ENCODE measurements at places on chromosomes 2 and 18.

DNA sequence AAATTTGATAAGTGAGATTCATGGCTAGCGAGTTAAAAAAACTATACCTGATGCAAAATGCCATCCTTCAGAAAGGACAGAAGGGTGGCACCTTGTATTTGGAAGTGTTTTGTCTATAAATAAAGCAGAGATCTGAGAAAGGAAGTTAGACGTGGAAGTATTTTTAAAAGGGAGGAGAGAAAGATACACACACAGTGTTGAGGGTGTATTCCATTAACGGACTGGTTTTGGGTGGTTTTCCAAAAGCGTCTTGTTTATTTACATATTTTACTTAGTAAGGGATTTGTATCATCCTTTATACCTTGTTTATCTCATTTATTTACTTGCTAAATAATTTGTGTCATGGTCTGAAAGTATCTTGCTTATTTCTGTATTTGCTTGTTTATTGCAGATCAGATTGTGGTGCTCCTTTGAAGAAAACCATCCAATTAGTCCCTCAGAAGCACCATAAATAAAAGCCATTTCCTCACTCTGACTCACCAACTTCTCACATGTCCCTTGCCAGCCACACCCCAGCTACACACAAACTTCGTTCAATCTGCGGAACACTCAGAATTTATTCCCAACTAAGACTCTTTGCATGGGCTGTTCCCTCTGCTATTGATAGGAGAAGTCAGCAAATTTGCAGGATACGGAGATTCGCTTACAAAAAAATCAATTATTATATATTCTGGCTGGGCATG lies 90.8 kb downstream of the FAM124B start:
- DNase-seq: no peak

GRCh38 chr18:74476140-74476539 lies 19.0 kb upstream of the DIPK1C start:
- peak; percentile 61 for DNase-seq

DNA sequence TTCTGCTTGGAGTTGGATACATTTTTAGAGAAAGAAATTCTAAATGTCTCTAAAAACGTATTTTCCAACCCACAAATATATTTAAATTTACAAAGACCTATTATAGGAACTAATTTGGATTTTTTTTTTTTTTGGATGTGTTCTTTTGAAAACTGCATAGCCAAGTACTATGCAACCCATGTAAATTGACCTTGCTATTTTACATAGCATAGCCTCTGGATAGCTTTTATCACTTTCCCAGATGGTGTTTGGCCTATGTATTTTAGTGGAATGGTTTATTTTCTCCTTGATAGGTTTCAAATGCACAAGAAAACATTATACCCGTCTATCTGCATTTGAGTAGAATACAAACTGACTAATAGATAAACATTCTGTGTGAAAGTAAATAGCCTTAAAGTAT lies 130.0 kb downstream of the FIGN start:
- no peak for DNase-seq

GRCh38 chr18:25743646-25744151 lies 346.7 kb downstream of the SS18 start:
- peak; percentile 84 for DNase-seq

DNA sequence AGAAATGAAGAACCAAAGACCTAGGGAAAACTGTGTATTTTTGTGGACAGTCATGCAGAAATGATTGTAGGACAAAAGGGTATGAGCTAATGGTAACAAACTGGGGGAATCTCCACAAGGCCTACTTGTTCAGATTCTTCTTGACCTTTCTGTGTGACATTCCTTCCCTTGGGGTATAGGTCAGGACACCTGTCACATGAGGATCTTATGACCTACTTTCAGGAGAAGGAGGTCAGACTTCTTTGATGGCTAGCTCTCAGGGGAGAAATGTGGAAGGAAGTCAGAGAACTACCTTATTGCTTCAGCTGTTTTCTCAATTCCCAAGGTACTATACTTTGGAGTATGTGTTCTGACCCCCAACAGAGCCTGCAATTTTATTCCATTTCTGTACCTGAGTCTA lies 40.7 kb upstream of the TANK start:
- DNase-seq: no peak

DNA sequence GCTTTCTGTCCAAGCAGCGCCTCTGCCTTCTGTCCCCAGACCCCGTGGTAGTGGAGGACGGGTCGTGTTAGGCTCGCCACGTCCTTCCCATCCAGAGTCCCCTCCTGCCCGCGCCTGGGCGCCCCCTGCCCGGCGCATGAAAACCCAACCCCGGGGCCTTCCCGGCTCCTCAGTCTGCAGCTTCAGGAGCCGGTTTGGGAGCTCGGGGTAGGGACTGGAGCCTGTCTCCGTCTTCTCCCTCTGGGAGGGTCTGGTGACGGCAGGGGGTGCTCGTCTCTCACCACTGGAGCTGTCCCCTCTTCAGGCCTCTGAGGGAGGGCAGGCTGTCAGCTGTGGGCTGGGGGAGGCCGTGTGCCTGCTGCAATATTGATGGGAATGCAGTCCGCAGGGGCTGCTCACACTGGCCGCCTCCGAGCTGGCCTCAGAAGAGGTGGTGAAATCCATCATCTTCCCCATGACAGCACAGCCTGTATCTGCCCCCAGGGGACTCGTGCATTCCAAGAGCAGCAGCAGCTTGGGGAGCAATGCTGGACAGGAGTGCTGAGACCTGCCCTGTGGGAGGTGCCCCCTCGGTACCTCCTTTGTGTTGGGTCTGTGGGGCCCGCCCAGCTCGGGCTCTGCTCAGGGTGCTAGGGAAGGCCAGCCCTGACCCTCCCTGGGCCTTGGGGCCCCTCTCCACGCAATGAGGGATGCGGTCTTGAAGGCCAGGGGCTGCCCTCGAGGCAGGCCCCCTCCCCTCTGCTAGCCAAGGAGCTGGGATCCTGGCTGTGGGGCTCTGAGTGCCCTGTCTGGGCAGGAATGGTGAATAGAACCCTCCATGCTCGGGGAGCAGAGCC lies 17.8 kb upstream of the KLHL30 start:
- peak; percentile 52 for DNase-seq

DNA sequence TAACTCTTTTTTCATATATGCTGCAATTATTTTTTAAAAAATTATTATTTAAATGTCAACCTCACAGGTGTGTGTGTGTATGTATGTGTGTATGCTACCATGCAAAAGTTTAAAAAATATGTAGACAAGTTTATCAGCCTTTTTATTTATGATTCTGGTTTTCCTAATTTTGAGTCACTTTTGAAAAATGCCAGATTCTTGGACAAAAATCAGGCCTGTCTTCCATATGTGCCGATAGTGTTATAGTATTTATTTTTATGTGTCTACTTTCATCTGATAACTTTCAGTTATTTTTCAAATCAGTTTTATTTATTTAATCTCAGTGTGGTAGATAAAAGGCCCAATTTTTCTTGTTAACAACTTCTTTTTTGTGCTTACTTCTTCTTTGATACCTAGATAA lies 176.2 kb downstream of the RDH14 start:
- no peak for DNase-seq

DNA sequence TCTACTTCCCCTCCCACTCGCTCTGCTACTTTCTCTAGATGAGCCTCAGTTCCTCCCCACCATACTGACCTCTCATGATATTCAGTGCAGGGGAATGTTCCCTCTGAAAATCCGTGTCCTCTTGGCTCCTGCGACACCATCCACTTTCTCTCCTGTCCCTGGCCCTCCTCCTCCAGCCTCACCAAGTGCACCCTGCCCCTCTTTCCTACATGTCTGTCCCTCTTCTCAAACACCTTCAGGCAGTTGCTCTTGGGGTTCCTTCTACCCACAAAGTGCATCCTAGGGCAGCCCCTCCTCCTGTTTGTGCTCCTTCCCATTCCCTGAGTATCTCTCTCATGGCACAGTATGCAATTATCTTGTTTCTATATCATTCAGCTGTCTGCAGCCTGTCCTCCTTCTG lies 246.4 kb upstream of the RAB6C start:
- DNase-seq: no peak

DNA sequence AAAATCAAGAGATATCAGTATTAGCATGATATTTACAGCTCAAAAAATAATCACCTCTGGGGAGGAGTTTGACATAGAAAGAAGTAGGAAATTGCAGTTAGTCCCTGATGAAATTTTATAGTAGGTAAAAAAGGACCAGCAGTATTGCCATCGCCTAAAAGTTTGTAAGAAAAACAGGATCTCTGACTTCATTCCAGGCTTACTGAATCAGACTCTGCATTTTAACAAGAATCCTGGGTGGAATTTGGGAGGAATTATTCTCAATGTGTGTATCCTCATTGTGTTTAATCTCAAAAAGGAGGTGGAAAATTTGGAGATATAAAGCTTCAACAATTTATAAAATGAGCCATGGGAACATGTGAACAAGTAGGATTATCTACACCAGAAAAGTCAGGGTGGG lies 31.2 kb upstream of the STAT1 start:
- no peak for DNase-seq

DNA sequence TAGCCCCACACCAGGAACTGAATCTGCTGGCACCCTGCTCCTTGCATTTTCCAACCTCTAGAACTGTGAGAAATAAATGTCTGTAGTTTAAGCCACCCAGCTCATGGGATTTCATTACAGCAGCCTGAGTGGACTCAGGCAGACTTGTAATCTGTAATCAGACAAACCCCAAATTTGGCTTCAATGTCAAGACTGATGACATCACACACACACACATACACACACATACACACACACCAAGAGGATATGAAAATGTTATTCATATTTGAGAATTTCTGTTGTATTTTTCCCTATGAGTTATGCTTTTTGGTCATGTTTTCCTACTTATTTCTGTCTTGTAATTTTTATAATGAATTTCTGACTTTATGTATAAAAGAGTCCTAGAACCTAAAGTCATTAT lies 83.8 kb upstream of the GLI2 start:
- DNase-seq: no peak

- DNase-seq: no peak
Measured at GRCh38 chr2:230650585-230651137, 62.0 kb upstream of the CAB39 start.

DNA sequence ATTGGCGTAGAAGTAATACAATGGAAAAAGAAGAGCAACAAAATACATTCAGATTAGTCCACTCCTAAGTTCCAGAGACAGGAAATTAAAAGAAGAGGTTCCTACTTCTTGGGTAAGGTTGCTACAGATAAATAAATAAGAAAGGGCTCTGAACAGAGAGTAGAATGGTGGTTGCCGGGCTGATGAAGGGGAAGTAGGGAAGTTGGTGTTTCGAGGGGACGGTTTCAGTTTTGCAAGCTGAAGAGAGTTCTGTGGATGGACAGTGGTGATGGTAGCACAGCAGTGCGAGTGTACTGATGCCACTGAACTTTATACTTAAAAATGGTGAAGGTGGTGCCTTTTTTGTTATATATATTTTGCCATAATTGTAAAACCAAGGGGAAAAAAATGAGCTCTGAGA lies 48.2 kb downstream of the CABYR start:
- no peak for DNase-seq

DNA sequence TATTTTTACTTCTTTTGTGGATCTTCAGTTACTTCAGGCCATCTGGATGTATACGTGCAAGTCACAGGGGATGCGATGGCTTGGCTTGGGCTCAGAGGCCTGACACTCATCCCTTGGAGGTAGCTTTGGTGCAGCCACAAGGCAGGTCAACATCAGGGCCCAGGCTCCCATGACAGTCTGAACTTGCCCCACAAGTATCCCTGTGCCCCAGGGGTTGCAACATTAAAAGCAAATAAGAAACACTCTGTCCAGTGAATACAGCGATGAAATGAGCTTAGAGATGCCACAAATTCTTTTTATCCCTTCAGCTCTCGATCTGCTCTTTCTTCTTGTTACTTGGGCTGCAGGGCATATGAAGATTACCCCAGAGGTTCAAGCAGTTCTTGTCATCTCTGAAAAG lies 13.0 kb upstream of the CXCR1 start:
- DNase-seq: no peak
